Activated CD8-positive, alpha-beta T cell treated with anti-CD3 and anti-CD28 coated beads for 36 hours (primary cell): ENCODE measurements at places on chromosomes 12 and 14. TPM values are rescaled to one million over a fixed set of nuclear protein-coding genes. Genes with fewer than 3 reads are reported as not detected.

- no peak for DNase-seq
These were observed 74.4 kb upstream of the TRHDE start for GRCh38 chr12:72197790-72198189.

DNA sequence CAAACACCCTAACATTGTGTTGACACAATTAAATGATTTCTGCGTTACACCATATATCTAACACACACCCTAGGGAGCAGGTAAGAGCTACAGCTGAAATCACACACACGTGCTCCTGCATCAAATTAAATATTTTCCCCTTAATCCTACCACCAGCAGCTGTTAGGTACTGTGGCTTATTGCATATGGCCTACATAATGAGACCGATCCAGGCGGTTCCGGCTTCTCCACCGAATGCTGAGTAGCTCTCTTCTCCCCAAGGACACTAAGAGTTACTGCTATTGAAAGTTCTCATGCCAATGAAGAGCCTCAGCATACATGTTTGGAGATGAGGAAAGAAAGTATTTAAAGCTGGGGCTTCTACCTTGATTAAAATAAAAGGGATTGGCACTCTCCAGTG, 472.2 kb upstream of the STXBP6 start:
- DNase-seq = no peak

GRCh38 chr14:54188064-54188666, 208.6 kb upstream of the CDKN3 start:
- no peak for DNase-seq

DNA sequence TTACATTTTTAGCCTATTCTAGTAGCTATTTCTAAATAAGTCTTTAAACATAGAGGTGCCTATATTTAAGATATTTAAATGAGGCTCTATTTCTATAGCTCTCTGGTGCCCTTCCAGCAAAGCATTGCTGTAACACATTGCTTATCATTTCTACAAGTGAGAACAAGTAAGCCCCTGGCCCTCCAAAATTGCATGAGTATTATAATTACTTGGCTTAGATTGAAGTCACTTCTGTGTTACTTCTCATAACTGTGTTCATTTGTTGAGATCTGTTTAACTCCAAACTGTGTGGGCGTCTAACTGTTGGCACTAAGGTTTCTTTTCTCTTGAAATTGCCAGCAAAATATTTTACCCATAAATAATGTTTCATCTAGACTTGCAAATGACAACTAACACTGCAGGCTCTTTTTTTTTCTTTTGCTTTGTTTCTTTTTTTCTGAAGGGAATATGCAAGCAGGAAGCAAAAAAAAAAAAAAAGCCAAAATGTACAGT, 66.5 kb downstream of the DAD1 start:
- no peak for DNase-seq

DNA sequence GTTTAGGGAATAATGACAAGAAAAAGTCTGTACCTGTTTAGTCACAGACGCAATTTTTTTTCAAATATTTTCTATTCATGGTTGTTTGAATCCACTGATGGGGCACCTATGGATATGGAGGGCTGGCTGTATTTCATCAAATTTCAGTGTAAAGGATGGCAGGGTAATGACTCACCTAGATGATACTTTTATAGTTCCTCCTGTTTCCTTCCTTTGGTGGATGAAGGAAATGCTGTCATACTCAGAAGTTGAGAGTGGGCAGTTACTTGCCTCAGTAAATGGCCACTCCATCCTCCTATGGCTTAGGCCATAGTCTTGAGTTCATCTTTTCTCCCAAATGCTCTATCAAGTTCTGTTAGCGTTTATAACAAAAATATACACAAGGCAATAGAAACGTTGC, 18.9 kb upstream of the C12orf71 start:
- DNase-seq = no peak

DNA sequence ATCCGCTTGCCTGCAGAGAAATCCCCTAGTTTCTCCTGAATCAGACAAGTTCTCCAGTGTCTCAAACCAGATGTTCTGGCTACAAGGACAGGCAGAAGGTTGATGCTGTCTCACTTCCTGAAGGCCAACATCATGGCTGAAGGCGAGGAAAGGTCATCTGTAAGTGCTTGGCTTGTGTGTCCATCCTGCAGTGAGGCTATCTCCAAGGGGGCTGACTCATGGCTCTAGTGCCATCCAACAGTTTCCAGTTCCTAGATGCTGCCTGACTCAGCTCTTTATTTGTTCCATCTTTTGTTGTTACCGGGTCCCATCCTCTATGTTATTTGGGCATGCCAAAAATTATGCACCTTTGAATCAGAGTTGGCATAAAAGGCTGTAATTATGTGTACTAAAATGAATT, 232.1 kb upstream of the TBX3 start:
- no peak for DNase-seq

DNA sequence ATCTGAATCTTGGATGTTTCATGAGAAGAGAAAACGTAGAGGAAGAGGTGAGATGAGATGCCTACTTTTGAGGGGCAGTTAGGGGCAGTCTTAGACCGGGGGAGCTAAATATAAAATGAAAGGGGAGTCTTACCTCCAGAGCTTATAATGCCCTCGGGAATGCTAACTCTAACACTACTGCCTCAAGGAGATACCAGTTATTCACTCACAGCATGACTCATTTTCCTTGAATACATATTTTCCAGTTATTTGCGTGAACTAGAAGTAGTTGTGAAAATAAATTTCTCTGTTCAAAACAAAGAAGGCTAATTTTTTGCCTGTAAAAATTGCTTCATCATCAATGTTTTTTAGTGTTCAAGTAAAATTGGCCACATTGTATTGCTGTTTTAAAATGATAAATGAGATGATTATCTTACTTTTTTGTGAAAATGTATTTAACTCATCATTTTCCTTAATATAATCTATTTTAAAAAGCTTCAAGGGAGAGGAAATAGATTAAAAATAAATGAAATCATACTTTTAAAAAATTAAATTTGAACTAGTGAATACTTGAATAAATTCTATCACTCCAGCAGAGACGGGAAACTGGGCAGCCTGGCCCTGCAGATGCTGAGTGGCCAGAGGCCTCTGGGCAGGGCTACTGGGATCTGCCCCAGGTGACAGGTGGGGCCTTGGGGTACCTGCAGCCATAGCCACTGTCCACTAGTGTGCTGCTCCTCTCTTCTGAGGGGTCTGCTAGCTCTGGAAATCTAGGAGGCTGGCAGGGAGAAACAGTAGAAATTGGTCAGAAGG, 339.3 kb downstream of the EGLN3 start:
- DNase-seq = no peak

- DNase-seq = no peak
These were observed 52.0 kb downstream of the CRACR2A start for GRCh38 chr12:3700861-3701260.

- no peak for DNase-seq
These were observed 19.1 kb upstream of the COL2A1 start for GRCh38 chr12:48023386-48023785.

DNA sequence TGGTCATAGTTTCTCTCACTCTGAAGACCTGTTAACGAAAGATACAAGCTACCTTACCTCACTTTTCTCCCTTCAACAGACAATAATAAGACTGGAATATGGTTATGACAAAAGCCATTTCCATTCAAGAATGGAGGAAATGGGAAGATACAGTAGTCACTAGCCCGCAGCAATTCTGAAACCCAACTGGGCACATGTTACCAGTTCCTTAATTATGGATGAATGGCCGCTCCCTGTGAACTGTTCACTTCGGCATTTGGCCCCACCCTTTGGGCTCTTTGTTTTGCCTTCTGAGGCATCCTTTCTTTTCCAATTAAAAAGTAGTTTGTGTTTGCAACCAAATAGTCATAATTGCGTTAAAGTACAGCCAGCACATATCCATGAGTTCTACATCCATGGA, 19.0 kb downstream of the TRHDE start:
- DNase-seq = no peak

- no peak for DNase-seq
These were observed 18.3 kb upstream of the OXA1L start for GRCh38 chr14:22748206-22748605.

GRCh38 chr12:125220404-125221273, 155.4 kb downstream of the AACS start:
- DNase-seq = peak; percentile 27

- DNase-seq = peak; percentile 55
These were observed 43.0 kb upstream of the FUT8 start for GRCh38 chr14:65369560-65369959.

GRCh38 chr14:91774140-91775096, 42.5 kb upstream of the CATSPERB start:
- DNase-seq = no peak

DNA sequence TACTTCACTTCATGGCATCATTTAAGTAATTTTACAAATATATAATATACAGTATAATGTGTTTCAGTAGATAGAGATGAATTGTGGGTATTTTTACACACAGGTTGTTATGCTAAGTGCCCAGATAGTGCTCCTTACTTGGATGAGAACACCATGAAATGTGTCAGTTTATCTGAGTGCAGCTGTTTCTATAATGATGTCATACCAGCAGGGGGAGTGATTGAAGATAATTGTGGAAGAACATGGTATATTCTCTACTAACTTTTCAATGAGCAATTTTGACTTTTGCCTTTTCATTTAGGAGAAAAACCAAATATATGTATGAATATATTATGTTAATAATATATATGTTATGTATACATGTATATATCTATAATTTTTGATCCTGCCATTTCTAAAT, 221.6 kb downstream of the LRRK2 start:
- DNase-seq = no peak

- no peak for DNase-seq
These were observed 890.9 kb downstream of the VRK1 start for GRCh38 chr14:97687944-97688630.

- DNase-seq = no peak
These were observed 1.1 kb downstream of the ANKS1B start for GRCh38 chr12:99983456-99984258.

DNA sequence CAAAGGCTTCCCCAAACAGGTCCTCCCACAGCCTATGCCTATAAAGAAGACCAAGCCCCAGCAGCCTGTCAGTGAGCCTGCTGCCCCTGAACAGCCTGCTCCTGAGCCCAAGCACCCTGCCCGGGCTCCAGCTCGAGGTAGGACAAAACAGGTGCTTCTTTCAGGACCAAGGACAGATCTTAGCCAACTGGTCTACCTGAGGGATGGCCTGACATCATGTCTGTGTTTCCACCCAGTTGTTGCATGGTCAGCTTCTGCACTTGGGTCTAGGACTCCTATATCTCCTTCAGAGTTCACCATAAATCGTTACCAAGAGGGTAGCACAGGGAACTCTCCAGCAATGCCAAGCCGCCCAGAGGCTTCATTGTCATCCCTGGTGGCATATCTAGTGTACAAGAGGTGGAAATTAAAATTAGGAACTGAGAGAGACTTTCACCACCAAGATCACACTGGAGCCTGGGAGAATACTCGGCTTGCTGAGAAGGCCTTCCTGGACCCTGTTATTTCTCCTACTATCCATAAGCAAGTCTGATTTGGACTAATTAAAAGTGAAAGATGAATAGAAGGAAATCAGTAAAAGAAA, 38.2 kb upstream of the OAS1 start:
- no peak for DNase-seq

- no peak for DNase-seq
These were observed 388.3 kb upstream of the GARIN6 start for GRCh38 chr12:99259040-99259934.

GRCh38 chr12:121217761-121218160, 7.8 kb downstream of the P2RX4 start:
- DNase-seq = no peak

DNA sequence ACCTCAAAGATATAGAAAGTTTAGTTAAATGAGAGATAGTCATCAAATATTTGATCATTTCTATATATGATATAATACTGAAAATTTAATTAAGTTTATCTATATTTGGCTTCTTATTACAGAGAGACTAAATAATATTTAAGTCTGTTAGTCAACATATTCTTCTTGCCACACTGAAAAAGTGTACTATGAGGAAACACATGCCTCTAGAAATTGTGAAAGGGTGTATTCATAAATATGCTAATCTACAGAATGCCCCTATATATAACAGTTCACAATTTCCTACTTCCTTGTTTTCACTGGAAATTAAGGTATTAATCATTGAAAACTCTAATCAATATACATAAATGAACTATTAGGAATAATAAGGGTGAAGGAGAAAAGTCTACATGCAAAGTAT, 31.4 kb upstream of the ETV6 start:
- no peak for DNase-seq

DNA sequence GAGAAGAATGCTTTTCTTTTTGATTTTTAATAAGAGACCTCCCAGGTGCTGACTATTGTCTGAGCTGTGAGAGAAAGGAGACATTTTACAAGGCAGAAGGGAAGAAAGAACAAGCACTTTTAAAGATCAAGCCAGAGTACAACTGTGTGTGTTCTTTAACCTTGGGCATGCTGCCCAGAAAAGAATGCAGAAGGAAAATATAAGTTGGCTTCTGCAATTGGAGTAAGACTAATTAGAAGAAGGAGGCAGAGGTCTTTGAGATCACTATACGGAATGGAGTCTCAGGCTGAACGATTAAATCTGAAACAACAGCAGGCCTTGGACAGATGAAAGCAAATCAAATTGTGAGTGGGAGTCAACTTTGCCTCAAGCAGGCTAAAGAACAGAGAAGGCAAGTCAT, 230.5 kb downstream of the ATP23 start:
- DNase-seq = no peak

DNA sequence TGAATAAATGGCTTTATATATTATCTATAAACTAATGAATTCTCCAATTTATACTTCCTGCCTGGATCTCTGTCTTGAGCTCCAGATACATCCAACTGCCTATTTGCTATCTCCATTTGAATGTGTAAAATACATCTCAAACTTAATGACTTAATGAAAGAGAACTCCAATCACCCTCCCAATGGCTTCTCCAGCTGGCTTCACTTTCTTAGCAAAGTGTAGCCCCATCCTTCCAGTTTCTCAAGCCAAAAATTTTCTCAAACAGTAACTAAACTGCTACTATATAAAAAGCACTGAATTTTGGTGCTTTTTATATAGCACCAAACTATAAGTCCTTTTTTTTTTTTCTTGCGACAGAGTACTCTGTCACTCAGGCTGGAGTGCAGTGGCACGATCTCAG, 2.6 kb downstream of the CRY1 start:
- no peak for DNase-seq

Gene CCDC184
- total RNA-seq = 0.25 TPM

Gene GLIPR1L2
- 0.43 TPM for total RNA-seq

Gene CLEC6A
- not detected for total RNA-seq

Gene GYS2
- total RNA-seq = not detected

Gene CD69
- total RNA-seq = 174 TPM

Gene TMTC2
- total RNA-seq = 2.5 TPM

Gene OAS2
- total RNA-seq = 95.7 TPM

Gene BDKRB1
- not detected for total RNA-seq

Gene ATF7
- total RNA-seq = 22.6 TPM

Gene UNC79
- total RNA-seq = 0.05 TPM

Gene JPH4
- total RNA-seq = 0.25 TPM

Gene OR4Q2
- total RNA-seq = not detected

Gene SMARCC2
- total RNA-seq = 79.3 TPM

Gene SIX1
- not detected for total RNA-seq

Gene CLEC1B
- total RNA-seq = not detected

Gene TEX52
- total RNA-seq = 0.36 TPM

Gene MGST1
- total RNA-seq = not detected

Gene TAC3
- total RNA-seq = 0.34 TPM

Gene SCNN1A
- total RNA-seq = 3.8 TPM

Gene IGF1
- total RNA-seq = 0.90 TPM

Gene CAPZA3
- not detected for total RNA-seq

Gene DAD1
- 196 TPM for total RNA-seq

Gene ZNF26
- total RNA-seq = 19.8 TPM
